ENCODE measurements at places on chromosomes 2 and 18. TPM values are rescaled to one million over a fixed set of nuclear protein-coding genes. Genes with fewer than 3 reads are reported as not detected.

TGIF1 gene
- 9.7 TPM for total RNA-seq

DNA sequence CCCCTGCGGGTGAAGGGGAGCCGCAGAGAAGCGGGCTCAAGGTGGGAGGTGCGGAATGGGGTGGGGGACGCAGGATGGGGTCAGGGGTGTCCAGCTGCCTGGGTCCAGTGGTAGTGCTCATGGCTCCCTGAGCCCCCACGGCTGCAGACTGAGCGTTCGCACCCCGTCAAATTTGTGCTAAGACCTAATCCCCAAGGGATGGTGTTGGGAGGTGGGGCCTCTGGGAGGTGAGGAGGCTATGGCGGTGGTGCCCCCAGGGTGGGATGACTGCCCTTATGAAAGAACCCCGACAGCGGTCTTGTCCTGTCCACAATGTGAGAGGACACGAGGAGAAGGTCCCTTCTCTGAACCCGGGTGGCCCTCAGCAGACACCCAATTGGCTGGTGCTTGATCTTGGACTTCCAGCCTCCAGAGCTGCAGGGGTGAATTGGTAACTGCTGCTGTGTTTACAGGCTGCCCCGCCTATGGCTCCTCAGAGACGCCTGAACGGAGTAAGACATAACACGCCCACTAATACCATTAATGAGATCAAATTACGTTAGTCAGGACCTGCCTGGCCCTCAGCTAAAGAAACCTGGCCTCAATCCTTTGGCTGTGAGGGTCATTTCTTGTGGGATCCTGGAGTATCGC, 42.6 kb downstream of the PXDN start:
- H3K4me3 ChIP-seq: no peak overlapping the region
- no peaks in the 10 kb centered on the region for H3K27me3 ChIP-seq
- H3K4me1 ChIP-seq: no peaks in the 10 kb centered on the region
- no peak for DNase-seq

- no peak for DNase-seq
- peaks cover 13% of the 10 kb centered on the region for H3K27me3 ChIP-seq
- no peak overlapping the region for H3K27ac ChIP-seq
Observed at GRCh38 chr18:58416704-58417683, 211.9 kb downstream of the ALPK2 start.

DNA sequence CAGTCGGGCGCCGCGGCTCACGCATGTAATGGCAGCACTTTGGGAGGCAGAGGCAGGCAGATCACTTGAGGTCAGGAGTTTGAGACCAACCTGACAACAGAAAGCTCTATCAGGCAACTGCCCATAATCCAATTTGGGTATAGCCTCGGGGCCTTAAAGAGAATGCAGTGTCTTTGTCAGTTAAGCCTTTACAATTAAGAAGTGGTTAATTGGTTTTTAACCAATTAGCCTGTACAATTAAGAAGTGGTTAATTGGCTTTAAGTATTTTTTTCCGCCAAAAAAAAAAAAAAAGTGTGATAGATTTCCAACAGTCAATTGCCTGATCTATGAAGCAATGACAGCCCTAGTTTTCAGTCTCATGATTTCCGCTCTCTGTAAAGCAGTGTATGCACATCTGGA, 74.6 kb upstream of the NARS1 start:
- no peaks in the 10 kb centered on the region for H3K27me3 ChIP-seq
- no peak overlapping the region for H3K27ac ChIP-seq
- H3K36me3 ChIP-seq: no peaks in the 10 kb centered on the region
- no peak overlapping the region for H3K4me3 ChIP-seq
- no peak for DNase-seq
- H3K4me1 ChIP-seq: no peaks in the 10 kb centered on the region

MC2R gene
- not detected for total RNA-seq

MROH2A gene
- not detected for total RNA-seq
